GM18507 (cell line): ENCODE measurements at places on chromosomes 4 and X.

- DNase-seq, result no peak
These were observed 10.5 kb downstream of the DCAF8L2 start for GRCh38 chrX:27600686-27601085.

- DNase-seq, result no peak
These were observed 52.0 kb downstream of the RASL11B start for GRCh38 chr4:52914051-52914605.

- no peak for DNase-seq
These were observed 71.0 kb downstream of the AFF1 start for GRCh38 chr4:87005690-87006425.

- DNase-seq, result no peak
These were observed 14.4 kb upstream of the CXCL8 start for GRCh38 chr4:73725985-73726384.

- no peak for DNase-seq
These were observed 106.2 kb upstream of the RAPGEF2 start for GRCh38 chr4:158996669-158997074.

GRCh38 chr4:109708990-109709389 lies 5.7 kb upstream of the CASP6 start:
- no peak for DNase-seq

- no peak for DNase-seq
These were observed 7.6 kb upstream of the TLR2 start for GRCh38 chr4:153676486-153676885.

DNA sequence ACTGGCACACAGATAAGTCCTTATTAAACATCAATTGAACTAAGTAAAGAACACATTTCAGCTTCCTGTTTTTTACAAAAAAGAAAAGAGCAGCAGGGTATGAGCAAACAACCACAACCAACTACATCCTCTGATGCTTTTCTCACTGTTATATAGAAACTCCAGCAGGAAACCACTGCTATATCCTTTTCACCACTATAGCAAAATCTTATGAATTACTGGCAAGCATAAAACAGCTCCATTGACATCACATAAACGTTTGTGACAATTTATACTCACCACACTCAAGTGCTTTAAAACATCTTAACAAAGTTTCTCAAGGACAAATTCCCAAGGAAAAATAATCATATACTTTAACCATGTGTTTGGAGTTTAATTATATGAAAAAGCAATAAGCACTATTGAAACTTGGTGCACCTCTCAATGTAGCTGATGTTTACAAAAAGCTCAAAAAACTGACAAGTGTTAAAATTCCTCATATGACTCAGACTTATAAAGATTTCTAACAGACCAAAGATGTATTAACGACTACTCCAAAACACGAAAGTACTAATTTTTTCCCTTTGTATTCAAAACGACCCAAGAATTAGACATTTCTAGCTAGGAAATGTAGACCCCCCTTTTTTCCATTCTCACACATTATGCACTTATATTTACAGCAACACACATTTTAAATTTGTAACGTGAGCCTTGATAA lies 12.9 kb downstream of the GPRIN3 start:
- peak; percentile 9 for DNase-seq
